ENCODE measurements at places on chromosomes 1 and 21.

- no peak for DNase-seq
Observed at GRCh38 chr1:28592321-28593071, 431 bp downstream of the RAB42 start.

DNA sequence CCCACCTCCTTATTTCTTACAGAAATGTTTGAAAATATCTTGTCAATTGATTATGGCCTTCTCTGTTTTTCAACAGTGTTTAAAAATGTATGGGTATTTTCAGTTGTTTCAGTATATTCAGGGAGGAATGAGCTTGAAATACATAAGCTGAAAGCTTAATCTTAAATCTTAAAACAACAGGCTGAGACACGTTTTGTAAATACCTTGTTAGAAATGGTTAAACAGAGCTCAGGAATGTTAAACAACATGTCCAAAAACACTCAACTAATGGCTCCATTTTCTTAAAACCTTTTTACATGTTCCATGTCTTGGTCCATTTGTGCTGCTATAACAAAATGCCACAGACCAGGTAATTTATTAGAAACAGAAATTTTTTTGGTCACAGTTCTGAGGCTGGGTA is 953.8 kb upstream of the ADGRL2 start:
- no peak for DNase-seq

DNA sequence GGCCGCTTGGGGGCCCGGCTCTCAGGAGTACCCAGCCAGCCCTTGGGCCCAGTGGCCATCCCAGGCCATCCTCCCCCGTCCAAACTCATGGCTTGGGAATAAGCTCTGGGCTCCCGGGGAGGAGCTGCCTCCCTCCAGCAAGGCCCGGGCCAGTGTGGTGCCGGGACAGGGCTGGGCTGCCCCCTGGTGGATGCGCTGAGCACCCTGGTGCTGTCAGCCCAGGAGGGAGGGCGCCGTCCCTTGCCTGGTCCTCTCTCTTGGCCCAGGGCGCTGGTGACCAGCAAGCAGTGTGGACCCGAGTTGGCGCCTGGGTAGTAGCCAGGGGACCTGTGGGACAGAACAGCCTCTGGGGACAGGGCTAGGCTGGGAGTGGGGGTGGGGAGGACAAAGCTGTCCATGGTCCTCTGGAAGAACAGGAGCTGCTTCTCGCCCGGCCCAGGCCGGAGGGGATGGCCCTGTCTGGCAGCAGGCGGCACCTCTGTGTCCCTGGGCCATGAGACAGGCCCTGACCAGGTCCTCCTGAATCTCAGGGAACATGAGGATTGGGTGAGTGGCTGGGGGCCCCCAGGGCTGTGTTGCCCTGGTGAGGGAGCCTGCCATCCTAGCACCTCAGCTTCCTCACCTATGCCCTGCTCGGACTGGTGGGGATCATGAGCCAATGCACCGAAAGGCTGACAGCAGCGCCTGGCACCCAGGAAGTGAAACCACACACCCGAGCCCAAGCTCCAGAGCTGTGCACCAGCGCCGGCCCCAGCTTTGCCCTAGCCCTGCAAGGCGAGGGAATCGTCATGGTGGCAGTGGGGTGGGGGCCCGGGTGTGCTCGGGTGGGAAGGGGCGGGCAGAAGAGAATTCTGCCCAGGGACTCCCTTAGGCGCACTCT is 9.4 kb downstream of the MORN1 start:
- DNase-seq: peak; percentile 87

DNA sequence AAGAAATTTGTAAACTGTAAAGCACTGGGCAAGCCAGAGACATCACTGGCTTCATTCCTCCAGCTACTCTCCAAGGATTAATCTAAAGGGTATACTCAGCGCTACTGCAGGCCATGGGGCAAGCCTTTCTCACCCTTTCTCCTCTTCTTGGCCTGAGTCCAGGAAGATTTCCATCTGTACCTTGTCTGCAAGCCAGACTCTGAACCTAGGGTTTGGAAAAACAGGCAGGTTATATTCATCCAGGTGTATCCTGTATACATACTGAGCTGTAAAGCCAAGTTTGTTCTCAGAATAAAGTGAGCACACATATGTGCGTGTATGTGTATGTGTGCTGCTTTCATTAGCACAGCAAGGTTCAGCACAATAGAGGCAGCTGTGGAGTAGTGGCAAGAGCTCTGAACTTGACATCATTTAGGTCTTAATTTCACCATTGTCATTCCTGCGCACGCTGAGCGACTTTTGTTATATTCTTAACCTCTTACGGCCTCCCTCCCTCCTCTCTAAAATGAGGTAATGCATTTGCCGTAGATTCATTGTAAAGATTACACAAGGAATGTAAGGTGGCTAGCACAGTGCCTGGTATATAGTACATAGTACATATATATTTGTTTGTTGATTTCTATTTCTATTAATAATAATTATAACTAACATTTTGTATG is 128.1 kb upstream of the JUN start:
- DNase-seq: no peak

DNA sequence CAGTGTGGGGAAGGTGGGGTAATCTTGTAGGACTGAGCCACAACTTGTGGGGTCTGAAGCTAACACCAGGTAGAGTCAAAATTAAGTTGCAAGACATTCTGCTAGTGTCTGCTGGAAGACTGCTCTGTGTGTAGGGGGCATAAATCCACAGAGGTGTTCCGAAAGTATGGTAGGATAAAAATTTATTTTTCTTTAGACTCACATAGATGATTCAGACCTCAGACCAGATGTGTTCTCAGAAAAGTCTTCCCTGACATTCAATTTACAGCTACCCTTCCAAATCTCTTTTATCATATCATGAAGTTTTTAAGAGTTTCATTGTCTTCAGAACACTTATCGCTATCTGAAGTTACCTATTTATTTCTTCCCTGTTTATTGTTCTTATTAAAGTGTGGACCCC is 21.3 kb downstream of the DUSP10 start:
- no peak for DNase-seq

GRCh38 chr1:218718206-218718605 is 373.1 kb downstream of the TGFB2 start:
- DNase-seq: no peak

DNA sequence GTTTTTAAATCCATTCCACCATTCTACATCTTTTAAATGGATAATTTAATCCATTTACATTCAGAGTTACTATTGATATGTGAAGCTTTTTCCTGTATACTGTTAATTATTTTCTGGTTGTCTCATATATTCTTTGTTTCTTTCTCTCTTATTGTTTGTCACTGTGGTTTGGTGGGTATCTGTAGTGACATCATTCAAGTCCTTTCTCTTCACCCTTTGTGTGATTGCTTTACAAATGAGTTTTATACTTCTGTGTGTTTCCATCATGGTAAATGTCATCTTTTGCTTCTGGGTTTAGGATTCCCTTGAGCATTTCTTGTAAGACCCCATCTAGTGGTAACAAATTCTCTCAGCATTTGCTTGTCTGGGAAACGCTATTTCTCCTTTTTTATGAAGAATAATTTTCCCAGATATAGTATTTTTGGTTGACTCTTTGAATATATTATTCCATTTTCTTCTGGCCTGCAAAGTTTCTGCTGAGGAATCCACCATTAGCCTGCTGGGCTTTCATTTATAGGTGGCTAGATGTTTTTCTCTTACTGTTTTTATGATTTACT is 10.2 kb downstream of the LY9 start:
- no peak for DNase-seq

GRCh38 chr1:81618376-81618775 is 182.4 kb upstream of the ADGRL2 start:
- no peak for DNase-seq

GRCh38 chr1:15833069-15833679 is 14.3 kb upstream of the SPEN start:
- DNase-seq: peak; percentile 76

GRCh38 chr1:87220993-87221392 is 107.7 kb upstream of the LMO4 start:
- DNase-seq: no peak

GRCh38 chr21:38769191-38769780 is 36.4 kb upstream of the ETS2 start:
- DNase-seq: no peak

DNA sequence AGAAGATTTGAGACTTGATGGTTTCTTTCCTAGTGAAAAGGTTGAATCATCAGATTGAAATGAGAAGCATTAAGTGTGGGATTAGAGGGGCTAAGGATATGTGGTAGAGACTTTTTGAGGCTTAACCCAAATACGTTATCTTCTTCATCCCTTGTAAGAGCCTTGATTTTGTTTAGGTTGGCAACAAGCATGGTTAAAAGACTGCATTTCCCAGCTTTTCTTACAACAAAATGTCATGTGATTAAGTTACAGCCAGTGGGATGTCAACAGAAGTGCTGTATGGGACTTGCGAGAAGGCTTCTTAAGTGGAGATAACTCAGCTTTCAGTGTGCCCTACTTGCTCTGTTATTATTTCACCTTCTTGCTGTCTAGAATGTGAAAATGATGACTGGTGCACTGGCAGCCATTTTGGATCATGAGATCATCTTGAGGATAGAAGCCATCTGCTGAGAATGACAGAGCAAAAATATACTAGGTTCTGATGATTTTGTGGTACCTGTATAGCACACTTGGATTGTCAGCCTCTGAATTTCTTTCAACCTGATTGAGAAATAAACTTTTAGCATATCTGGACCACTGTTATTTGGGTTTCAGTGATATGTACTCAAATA is 41.3 kb upstream of the GNG12 start:
- no peak for DNase-seq

DNA sequence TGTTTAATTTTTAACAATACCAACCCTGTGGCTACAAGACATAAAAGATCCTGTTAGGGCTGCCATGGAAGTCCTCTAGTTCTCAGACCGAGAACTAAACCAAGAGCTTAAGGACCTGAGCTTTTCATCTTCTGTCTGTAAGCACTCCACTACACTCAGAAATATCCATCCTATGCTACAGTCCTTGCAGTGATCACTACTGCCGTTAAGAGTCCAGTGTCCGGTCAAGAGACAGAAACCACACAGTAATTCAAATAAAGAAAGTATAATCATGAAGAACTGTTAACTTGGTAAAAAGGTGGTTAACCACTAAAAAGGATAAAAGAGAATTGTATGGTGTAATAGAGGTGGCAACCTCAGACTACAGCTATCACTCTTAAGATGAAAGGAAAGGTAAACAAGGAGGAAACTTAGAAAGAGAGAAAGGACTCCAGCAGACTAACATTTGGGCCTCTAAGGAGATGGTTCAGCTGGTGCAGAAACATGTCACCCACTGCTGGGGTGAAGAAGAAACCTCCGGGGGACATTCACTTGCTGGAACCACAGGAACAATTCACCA is 22.1 kb upstream of the PRDX6 start:
- DNase-seq: no peak

DNA sequence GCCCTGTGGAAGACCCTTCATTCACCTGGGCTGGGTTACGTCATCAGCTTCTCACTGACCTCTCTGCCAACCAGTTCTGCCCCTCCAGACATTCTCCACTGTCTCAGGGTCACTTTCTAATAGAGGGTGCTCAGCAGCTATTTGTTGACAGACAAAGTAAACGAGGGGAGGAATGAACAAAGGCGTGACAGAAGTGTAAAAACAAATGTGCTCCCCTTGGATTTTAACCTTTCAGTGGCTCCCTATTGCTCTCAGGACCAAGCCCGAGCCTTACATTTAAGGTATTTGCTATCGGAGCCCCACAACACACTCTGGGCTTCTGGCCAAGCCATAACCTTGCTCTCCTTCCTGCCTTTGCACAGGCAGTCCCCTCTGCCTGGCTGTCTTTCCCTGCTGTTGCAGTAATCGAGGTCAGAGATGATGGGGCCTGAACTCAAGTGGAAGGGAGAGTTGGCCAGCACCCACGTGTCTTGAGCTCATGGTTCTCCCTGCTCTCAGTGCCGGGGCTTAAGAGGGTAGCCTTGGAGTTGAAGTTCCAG is 9.3 kb upstream of the MARCKSL1 start:
- DNase-seq: peak; percentile 73

Data from ovary (tissue), 10 donors.